NCI-H446 (cell line): ENCODE measurements at places on chromosomes 7 and 10.
A peak's percentile ranks its signal among the peaks of the same experiment; 100 is the strongest.

GRCh38 chr10:17689137-17689536 lies 45.2 kb downstream of the STAM start:
- no peak for DNase-seq

GRCh38 chr7:81218480-81219106 lies 299.7 kb upstream of the SEMA3C start:
- DNase-seq: no peak

GRCh38 chr7:150388306-150388705 lies 9.2 kb downstream of the ZNF775 start:
- DNase-seq: no peak

- DNase-seq: peak; percentile 63
These were observed 116.5 kb downstream of the ATXN7L1 start for GRCh38 chr7:105759670-105760550.

- DNase-seq: no peak
These were observed 8.4 kb downstream of the TCF7L2 start for GRCh38 chr10:112958275-112958995.

DNA sequence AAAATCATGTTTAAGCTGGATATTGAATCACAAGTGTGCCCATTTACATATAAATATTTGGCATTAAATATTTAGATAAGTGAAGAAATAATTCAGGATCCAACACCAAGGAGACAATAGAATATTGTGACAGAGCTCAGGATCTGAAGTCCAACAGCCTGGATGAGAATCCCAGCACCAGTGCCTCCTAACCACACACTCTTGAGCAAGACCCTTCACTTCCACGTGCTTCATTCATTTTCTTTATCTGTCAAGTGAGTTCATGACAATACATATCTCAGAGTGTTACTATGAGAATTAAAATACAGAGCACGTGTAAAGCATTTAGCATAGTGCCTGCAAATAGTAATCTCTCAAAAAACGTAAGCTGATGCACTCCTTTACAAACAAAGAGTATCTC lies 78.4 kb upstream of the IKZF1 start:
- no peak for DNase-seq

DNA sequence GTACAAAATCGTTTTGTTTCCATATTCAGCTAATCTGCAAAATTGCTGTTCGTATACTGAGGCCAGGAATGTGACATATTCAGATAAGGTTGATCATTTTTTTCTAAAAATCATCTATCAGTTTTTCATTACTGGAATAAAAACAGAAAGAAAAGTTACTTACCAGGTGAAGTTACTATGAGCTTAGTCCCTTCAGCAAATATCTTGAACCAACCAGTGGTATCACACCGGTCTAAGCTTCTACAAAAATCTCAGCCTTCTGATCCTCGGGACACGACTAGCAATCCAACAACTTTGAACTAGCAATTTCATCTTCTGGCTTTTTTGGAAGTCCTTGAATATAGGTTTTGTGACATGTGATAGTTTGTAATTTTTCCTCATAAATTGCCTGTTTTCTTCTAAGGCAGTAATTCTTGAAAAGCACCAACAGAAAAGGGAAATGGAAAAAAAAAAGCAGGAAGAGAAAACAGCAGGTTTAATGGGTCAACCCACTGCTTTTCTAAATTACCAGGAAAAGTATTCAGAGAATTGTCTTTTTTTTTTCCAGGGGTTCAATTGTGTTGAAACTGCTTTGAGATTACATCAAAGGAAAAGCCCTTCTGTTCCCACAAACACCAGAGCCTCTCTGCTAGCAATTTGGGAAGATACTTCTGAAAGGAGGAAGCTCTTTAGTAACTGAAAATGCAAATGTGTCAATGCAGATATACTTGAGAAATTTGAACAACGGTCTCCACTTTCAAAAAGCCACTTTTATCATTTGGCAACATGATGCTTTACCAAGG lies 2.9 kb upstream of the TARP start:
- DNase-seq: no peak

DNA sequence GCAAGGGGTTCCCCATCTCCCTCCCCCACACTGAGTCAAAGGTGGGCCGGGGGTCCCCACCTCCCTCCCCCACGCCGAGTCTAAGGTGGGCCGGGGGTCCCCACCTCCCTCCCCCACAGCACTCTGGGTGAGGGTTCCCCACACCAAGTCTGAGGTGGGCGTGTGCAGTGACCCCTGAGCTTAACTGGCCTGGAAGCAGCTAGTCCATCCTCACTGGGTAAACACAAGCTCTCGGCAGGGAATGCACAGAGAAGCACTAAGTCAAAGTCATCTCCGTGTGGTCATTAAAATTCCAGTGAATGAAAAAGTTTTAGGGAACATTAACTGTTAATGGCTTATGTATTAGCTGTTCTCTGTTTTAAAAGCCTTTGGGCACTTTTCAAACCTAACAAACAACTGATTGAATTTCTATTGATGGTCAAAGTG lies 43.7 kb upstream of the PRKAR1B start:
- no peak for DNase-seq

- DNase-seq: no peak
These were observed 4.4 kb downstream of the CUL1 start for GRCh38 chr7:148702876-148703670.

DNA sequence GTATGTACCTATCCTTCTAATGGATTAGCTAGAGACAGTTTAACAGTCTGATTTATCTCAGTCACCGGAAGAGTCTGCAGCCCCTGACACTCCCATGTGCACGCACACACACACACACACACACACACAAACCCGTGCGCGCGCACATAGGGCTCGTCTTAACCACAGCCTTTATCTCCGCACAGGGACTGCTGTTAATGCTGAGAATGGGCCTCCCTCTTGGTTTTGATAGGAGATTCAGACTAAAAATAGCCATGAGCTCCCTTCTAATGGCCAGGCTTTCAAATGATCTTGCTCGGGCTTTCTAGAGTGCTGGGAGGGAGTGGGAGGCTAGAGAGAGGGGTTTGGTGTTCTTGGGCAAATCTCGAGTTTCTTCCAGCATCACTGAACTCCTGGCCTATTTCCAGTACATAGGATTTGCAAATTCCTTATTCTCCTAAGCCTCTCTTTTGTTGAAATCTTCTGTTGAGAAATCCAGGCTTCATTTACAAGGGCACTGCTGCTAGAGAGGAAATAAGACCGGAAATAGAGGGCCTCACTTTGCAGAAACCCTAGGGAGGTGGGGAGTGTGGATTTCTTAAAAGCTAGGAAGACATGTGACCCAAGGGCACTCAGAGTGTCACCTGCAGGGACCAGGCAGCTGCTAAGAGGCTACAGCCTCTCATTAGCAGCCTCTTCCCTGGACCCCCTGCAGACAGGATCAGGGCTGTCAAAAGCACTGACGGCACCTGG lies 2.4 kb downstream of the TMEM72 start:
- no peak for DNase-seq

GRCh38 chr7:102418592-102418991 lies 14.8 kb upstream of the ORAI2 start:
- no peak for DNase-seq

DNA sequence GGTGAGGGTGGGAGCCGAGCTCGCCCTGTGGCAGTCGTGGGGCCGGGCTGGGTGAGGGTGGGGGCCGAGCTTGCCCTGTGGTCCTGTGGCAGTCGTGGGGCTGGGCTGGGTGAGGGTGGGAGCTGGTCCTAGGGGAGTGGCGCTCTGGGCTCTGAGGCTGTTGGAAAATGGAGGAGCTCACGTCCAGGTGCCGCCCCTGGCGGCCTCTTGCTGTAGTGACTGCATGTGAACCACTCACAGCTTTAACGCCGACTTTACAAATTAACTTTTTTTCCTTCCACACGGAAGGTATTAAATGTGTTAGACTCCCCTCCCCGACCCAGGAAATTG lies 312.6 kb downstream of the WDR37 start:
- peak; percentile 12 for DNase-seq

DNA sequence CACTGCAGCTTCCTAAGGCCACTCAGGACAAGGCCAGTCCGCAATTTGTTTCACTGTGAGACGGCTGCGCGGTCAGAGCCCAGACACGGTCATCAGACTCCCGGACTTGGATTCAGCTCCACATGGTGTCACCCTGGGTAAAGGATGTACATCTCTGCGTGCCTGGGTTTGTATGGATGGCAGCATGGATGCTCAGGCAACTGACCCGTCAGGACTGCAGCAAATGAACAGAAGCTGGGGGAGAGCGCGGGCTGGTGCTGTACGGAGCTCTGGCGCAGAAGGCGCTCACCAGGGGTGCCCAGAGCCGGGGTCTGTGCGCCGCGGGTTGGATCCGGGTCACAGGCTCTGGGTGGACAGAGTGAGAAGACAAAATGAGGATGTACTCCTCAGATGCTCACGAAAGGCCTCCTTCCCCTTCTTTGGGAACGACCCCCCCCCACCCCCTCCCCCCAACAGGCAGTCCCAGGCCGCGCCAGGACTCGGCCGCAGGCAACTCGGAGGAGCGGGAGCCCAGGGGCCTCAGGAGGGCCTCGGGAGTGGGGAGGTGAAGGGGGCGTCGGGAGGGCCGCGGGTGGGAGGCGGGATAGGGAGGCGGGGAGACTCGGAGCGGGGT lies 92.4 kb downstream of the CXCL12 start:
- no peak for DNase-seq

DNA sequence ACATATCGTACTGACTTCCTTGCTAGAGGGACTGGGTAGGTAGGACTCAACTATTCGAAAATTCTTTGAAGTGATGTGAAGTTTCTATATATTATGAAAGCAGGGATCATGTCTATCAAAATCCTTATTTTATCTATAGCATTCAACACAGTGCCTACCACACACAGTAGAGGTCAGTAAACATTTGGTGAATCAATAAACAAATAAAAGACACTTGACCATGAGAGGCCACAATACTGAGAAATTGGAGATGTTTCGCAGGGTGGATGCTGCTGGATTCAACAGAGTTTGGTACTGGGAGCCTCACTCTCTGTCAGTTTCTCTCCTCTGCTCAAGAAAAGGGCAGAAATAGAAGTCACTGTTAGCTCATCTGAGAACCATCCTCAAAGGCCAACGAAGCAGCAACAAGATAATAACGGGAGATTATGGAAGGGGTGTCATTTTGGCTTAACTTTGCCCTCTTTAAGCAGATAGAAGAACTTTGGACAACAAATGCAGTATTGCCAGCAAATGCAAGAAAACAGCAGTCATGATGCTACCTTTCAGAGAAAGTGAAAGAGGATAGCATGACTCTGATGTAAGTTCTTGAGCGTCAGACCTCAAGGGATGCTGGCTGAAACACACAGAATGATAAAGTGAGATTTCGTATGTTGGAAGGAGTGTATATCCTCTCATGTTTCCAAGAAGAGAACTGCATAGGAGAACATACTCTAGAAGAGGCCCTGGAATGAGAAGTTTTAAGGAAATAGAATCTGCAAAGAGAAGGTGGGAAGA lies 107.6 kb downstream of the SEMA3E start:
- DNase-seq: no peak

DNA sequence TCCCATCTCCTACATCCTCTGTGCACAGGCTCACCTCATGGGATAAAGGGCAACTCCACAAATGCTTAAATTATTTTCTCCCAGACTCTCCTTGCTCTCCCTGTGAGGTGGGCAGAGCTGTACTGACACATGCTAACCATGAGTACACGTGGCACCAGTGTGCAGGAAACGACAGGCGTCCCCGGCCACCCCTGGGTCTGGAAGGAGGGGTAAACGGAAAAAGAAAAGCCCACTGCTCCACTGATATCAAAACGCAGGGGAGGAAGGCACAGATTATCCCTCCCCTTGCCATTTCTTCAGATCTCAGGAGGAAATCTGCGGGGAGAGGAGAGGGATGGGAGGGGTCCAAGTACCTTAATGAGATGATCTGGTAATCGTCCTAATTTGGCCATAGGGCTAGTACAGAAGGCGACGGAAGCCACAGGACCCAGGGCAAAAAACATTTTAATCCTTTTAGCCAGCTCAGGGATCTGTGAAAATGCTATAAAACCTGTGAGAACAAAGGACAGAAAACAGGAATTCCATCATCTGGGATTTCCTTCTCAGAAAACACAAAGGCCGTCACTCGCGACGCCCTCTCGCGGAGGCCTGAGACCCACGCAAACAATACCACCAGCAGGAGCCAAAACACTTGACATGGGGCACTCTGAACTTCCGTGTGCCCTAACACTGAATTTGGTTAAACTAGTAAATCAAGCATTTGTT lies 17.8 kb upstream of the CH25H start:
- no peak for DNase-seq

GRCh38 chr7:7421826-7422225 lies 113.8 kb downstream of the COL28A1 start:
- no peak for DNase-seq

- DNase-seq: no peak
These were observed 34.5 kb upstream of the TTYH3 start for GRCh38 chr7:2597273-2597640.
